Ovary (tissue), 10 donors: ENCODE measurements at places on chromosomes 1 and 21. TPM values are rescaled to one million over a fixed set of nuclear protein-coding genes. Genes with fewer than 3 reads are reported as not detected.

DYNLT4 gene
- polyA plus RNA-seq = not detected

ESRRG gene
- polyA plus RNA-seq = 0.15 TPM

HUNK gene
- 0.38 TPM for polyA plus RNA-seq

TBX19 gene
- polyA plus RNA-seq = 3.7 TPM

TNFRSF8 gene
- 0.65 TPM for polyA plus RNA-seq

RAB7B gene
- 11.5 TPM for polyA plus RNA-seq

MANEAL gene
- 3.7 TPM for polyA plus RNA-seq

NOS1AP gene
- 1.8 TPM for polyA plus RNA-seq

GNAT2 gene
- not detected for polyA plus RNA-seq

RHD gene
- not detected for polyA plus RNA-seq

GRCh38 chr1:244065063-244065793, 14.1 kb downstream of the ZBTB18 start:
- DNase-seq = no peak

- peak; percentile 16 for DNase-seq
Measured at GRCh38 chr1:23401313-23401712, 23.2 kb downstream of the TCEA3 start.

GRCh38 chr1:160836561-160836960, 26.1 kb downstream of the CD244 start:
- no peak for DNase-seq

DNA sequence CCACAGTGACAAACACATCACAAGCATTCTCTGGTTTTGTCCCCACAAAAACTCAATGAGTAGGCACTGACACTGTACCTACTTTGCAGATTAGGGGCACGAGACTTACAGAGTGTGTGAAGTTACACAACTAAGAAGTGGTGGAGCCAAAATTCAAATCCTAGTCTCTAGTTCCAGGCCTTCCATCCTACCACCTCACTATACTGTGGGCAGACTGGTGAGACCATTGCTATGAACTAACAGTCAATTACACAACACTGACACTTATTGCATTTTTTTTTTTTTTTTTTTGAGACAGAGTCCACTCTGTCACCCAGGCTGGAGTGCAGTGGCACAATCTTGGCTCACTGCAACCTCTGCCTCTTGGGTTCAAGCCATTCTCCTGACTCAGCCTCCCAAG, 71.4 kb downstream of the KCNN3 start:
- no peak for DNase-seq

- DNase-seq = no peak
Measured at GRCh38 chr1:40986956-40987355, 7.5 kb downstream of the CTPS1 start.

GRCh38 chr1:3945916-3946840, 46.1 kb upstream of the C1orf174 start:
- no peak for DNase-seq

- DNase-seq = peak; percentile 96
Measured at GRCh38 chr1:154970631-154971340, at the start of gene SHC1. Gene SHC1, minus strand, starts transcription at chr1:154970747. Its CDS starts 221 bp downstream, at chr1:154970526.

- no peak for DNase-seq
Measured at GRCh38 chr1:89539128-89539527, 14.5 kb downstream of the LRRC8B start.

GRCh38 chr1:30366911-30367310, 356.5 kb downstream of the MATN1 start:
- DNase-seq = no peak

GRCh38 chr1:154186177-154186576, 5.7 kb downstream of the TPM3 start:
- no peak for DNase-seq

DNA sequence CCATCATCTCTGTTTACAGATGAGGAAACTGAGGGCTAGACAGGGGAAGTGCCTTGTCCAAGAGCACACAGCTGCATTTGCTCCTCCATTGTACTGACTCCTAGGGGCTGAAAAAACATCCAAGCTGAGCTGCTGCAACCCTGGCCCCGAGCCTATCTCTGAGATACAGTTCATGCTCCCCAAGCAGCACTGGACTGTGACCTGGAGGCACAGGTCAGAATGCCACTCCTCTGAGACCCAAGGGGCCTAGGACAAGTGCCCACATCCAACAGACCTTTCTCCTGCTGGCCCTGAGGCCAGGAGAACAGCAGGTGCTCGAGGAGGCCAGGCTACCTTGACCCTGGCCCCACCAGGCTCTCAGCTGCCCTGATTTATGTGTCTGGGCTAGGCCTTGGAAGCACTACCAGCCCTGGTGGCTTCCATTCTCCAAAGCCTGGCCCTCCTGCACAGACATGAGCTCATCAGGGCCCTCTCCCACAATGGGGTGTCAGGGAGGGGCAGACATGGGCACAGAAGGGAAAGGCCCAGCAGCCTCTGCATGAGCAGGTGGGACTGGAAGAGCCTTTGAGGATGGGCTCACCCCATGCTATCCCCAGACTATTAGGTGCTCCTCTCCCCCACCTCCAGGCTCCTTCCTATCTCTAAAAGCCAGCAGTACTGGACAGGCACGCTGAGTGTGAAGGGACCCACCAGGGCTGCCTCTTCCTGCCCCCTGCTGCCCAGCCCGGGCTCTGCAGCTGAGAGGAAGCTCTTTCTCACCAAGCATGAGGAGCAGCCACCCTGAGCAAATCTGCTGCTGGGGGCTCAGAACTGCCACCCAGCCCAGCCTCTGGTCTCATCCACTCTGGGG, 18.8 kb downstream of the ADGRB2 start:
- peak; percentile 81 for DNase-seq

GRCh38 chr1:111251570-111251969, 24.1 kb downstream of the CHI3L2 start:
- no peak for DNase-seq

DNA sequence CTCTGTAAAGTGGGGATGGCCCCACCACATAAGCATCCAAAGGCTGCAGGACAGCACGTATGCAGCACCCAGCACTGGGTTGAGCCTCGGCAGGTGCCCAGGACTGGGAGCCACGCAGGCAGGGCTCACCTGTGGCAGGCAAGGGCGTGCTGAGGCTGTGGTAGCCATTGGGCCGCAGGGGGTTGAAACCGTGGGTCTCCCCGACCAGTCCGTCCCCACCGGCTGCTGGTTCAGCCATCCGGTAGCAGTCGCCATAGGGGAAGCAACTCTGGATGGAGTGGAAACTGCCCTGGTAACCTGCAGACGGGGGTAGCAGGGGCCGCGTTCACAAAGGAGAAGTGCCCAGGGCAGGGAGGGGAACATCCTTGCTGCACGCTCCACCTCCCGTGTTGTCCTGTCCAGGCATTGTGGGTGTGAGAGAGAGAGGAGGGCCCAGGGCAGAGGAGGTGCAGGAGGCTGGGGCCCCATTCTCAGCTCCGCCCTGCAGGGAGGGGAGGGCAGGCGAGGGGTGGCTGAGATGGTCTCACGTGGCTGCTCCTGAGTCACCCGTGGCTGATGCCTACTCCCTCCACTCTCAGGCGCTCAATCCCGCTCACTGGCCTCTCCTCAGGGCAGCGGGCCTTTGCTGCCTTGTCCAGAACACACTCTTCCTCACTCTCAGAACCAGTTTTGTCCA, 49.9 kb downstream of the DMRTB1 start:
- DNase-seq = no peak

DNA sequence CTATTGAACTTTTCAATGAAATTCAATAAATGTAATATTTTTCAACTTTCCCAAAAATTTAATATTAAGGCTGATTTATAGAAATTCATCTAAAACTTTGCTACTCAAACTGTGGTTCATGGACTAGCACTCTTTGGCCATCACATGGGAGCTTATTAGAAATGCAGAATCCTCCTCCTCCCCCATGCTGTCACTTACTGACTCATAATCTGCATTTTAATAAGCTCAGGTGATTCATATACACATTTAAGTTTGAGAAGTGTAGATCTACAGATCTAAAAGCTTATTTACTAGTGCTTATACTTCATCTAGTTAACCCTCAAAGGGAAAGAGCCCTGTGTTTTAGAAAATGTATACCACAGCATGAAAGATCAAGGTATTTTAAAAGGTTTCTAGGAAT, 84.3 kb downstream of the HS2ST1 start:
- no peak for DNase-seq

DNA sequence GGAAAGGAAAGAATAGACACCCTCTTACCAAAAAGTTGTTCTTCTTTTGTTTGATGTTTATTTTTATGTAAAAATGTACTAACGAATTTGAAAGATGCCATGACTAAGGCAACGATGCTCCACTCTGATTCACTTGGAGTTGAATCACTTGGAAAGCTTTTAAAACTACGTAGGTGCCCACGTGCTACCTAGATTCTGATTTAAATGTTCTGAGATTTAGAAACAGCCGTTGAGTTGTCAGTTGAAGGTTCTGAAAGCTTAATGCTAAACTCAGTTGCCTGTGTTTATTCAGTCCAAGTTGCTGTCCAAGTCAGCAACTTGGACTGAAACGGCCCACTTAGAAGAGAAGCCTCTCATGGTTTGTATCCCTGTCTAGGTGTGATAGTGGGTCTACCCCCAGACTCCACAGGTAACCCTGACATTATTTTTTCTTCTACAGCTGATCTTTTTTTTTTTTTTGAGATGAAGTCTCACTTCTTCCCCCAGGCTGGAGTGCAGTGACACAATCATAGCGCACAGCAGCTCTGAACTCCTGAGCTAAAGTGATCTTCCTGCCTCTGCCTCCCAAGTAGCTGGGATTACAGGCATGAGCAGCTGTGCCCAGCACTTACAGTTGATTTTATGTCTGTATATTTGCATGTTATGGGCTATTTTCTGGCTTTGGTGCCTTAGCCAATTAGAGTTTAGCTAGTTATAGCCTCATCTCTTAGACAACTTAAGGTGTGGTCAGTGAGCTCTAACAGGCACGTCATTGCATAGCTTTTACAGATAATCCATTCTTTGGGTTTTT, 1.4 kb upstream of the VAMP4 start:
- no peak for DNase-seq

DNA sequence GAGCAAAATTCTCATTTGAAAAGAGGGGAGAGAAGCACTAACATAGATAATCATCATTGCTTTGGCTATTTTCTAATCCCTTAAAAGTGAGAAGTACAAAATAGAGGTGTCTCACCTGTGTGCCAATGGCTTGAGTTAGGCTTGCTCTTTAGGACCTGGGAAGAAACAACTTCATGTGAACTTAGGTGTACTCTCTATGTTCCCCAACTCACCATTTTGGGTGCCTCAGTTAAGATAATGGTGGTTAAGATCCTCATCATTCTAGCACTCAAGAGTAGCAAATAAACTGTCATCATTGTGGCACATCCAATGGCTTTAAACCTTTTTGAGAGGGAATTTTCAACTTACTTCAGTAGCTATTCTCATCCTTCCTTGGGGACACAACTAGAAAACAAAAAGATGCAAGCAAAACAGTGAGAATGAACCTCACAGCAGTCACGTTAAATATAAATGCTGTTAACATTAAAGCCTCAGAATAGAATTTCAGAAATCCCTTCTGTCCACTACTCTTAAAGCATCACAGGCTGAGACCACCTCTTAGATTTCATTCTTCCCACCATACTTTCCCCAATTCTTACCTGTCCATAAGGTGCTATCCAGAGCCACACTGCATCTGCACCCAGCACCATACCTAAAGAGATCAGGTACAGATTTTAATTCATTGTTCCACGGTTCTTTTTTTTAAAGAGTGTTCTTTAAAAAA, 1.2 kb downstream of the GAS5 start:
- DNase-seq = no peak

- peak; percentile 33 for DNase-seq
Measured at GRCh38 chr1:44947063-44947773, 39.2 kb downstream of the EIF2B3 start.

DNA sequence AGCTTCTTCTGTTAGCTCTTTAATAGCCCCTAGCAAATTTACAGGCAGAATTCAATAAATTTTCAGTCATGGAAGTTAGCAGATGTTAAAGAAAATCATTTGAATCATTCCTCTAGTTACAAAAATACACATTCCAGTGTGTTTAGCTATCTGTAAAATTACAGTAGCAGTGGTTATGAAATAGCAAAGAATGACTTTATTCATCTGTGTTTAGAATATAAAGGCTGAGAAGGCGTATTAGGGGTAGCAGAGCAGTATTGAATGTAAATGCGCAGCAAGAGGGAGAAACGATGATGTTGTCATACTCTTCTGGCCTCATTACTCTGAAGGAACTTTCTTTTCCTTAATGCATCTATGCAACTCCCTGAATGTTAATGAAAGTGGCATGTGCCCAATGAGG, 106.2 kb upstream of the CYYR1 start:
- no peak for DNase-seq

DNA sequence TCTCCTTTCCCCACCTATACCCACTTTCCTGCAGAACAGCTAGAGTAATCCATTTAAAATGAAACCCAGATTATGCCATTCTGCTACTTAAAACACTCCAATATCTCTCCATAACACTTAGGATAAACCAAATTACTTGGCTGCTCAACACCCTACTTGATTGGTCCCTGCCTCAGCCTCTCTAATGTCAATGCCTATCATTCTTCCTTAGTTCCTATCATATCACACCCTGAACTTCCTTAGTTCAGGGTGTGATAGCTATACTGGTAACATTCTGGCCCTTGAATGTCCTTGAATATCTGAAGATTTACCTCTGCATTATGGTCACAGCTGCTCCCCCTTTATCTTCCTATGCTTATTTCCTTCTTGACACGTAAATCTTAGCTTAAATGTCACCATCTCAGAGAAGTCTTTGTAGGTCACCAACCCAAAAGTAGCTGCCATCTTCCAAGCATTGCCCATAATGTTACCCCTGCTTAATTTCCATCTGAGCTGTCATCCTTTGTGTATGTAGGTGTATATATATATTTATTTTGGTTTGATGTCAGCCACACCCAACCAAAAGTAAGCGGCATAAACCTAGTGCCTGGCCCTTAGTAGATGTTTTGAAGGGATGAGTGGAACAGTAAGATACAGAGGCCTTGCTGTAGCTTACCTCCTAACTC, 379.8 kb downstream of the PTPRC start:
- DNase-seq = no peak

GRCh38 chr1:70284366-70284765, 63.2 kb downstream of the SRSF11 start:
- DNase-seq = no peak

GRCh38 chr21:46058431-46059145, 39.3 kb upstream of the COL6A2 start:
- DNase-seq = peak; percentile 37

DNA sequence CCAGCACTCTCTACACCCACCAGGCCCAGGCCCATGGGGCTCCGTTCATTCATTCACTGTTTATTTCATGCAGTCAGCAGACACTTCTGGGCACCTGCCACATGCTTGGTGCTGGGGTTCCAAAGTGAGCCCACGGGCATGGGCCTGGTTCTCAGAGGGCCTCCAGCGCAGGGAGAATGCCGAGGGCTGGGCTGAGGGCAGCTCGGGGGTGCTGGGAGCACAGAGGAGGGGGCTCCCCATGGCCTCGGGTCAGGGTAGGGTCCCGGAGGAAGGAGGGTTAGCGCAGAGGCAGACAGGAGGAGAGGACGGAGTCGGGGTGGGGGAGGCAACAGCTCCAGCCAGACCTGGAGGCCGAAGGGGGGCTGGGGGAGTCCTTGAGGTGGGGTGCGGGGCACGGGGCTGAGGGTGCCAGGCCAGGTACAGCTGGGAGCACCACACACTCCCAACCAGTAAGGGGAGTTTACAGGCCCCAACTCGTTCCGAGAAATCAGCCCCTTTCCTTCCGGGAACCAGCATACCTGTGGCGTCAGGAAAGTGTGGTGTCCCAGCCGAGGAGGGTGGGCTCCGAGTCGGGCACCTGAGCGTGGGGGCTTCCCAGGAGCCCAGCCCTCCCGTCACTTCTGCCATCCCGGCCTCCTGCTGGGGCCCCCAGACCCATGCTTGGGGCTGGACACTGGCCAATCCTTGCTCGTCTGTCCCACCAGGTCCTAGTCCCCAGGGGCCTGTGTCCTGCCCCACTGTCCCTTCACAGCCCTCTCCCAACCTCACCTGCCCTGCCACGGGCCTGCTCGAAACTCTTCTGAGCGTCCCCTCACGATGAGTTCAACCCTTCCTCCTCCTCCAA, 10.8 kb downstream of the ARHGEF16 start:
- DNase-seq = no peak

- no peak for DNase-seq
Measured at GRCh38 chr1:92822879-92823278, 9.0 kb upstream of the RPL5 start.
